ENCODE measurements at places on chromosomes 4 and X.

DNA sequence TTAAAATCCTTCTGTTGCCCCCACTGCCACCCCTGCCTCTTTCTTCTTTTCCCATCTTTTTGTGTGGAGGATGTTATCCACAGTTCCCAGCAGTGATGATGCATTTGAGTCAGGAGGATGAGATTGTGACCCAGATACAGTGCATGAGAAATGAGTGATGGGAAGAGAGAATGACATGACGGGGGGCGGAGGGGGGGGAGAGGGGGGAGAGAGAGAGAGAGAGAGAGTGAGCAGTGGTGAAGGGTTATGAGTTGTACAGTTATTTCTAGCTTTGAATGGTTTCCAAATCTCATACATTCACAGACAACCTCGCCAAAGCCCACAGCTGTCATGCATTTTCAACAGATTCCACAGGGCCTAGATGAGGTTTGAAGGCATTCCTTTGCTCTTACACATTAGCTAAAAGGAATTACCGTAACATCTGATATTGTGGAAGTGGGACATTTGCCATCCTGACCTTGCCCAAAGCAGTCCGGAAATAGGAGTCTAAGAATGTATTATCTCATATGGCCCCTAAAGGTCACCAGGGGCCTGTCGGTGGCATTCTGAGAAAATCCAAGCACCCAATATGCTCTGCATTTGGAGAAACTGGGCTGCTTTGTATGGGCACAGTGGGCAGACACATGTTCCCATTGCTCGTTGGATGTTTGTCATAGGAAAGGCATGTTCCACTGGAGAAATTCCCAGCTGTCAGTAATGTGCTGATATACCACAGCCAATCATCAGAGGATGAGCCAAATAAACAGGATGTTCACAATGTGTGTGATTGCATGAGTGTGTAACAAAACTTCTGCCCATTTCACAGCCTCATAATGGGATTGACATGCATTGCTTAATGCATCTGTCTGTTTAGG lies 435.8 kb downstream of the SPRY1 start:
- peak; percentile 98 for DNase-seq

GRCh38 chr4:37982736-37983135 lies 22.5 kb downstream of the PTTG2 start:
- no peak for DNase-seq

DNA sequence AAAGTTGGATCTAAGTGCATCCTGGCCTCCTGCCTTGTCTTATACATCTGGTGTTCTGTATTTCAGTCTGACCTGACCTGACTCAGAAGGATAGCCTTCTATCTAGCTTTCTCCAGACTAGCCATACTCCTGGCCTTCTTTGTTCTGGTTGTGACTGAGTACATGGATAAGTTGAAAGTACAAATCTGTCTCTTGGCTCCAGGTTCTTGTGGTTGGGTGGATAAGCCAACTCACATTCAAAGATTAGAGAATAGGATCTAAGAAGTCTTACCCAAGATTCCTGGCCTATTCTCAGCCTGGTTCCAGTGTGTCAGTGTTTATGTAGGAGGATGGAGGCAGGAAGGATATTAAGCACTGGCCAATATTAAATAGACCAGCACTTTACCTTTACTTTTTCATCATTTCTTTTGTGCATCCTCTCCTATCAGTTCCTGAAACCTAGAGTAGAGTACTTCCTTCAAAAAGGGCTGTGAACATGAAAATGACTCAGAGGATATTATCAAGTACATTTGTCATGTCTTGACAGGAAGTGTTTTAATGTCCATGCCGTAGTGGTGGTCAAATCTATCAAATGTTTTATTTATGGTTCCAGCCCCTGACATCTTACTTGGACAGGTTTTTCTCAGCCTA lies 123.5 kb downstream of the IL15 start:
- DNase-seq, result no peak

- no peak for DNase-seq
Observed at GRCh38 chr4:174316546-174316945, 32.8 kb downstream of the CEP44 start.

GRCh38 chrX:31670245-31670644 lies 598.4 kb upstream of the FTHL17 start:
- DNase-seq, result no peak

DNA sequence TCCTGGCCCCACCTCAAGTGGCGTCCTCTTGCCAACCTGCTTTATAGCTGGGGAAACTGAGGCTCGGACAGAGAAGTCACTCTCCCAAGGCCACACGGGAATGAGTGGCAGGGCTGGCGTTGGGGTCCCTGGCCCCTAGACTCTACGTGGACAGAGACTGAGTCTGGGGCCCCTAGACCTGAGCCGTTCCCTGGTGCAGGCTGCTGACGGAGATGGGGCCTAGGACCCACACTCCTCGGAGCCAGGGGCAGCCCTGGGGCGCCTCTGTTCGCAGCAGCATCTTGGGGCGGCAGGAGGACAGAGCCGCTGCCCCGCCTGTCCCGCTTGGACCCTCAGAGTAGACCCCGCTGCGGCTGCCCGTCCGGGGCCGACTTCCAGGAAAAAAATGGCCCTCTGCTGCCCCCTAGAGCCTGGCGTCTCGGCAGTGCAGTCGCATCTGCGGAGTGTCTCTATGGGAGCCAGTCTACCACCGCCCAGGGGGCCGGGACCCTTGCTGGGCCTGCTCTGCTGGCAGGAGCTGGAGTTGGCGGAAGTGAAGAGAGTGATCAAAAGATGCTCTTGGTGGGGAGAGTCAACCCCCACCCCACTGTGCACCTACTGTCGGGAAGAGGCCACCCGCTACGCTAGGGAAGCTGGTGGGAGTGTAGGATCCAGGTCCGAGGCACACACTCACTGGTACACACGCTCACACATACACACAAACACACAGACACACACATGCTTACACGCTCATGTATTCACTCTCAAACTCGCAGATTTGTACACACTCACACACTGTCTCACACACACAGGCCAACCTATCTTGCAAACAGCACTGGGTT lies 220.1 kb downstream of the AFAP1 start:
- no peak for DNase-seq

DNA sequence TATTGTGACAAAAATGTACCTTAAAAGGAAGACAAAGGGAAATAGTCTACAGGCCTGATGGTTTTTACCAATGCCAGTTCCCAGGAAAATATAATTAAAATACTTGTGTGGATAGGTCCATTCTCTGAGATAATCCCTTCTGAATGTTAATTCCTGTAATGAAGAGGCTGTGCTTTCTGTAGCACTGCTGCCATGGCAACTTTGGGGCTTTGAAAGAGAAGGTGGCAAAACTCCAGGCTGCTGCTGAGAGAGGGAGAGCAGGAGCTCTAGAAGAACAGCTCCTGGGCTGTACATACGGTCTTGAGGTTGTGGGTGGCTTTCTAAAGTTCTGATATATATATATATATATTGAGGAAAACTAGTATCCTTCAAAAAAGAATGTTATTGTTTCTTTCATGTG lies 125.4 kb downstream of the PDLIM5 start:
- DNase-seq, result peak; percentile 78

GRCh38 chr4:141543706-141544105 lies 92.7 kb upstream of the IL15 start:
- no peak for DNase-seq

DNA sequence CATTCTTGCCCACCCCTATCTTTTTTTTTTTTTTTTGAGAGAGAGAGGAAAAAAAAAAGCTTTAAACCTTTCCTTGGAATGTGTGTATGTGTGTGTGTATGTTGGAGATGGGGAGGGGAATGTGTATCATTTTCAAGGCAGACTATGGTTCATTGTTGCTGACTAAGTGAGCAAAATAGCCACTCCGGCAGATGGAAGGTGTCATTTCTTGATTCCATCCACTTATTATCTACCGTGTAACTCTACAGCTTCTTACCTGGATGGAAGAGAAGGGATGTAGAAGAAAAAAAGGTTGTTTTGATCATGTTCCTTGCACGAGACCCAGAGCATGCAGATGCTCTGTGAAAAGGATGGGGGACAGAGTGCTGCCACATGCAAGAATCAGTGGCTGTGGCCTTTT lies 5.9 kb upstream of the GK2 start:
- no peak for DNase-seq

GRCh38 chr4:110306303-110306702 lies 107.9 kb upstream of the ELOVL6 start:
- peak; percentile 23 for DNase-seq

DNA sequence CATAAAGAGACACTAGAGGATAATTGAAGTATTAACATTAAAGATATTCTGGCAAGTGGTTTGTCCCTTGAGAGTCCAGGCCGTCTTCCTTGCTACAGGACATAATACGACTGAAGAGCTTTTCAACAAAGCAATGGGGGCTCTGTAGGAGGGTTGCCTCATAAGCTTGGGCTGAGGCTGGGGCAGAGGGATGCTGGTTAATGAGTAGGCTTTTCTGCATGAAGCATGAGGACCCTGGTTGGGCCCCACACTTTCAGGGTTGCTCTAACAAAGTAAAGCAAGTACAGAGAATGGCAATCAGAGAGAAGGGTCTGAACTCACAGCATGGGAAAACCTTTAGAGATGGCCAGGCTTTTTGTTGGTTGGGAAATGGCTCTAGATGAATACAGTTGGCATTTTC lies 281.3 kb downstream of the IDS start:
- no peak for DNase-seq

GRCh38 chr4:92968556-92968955 lies 664.8 kb downstream of the GRID2 start:
- DNase-seq, result no peak

DNA sequence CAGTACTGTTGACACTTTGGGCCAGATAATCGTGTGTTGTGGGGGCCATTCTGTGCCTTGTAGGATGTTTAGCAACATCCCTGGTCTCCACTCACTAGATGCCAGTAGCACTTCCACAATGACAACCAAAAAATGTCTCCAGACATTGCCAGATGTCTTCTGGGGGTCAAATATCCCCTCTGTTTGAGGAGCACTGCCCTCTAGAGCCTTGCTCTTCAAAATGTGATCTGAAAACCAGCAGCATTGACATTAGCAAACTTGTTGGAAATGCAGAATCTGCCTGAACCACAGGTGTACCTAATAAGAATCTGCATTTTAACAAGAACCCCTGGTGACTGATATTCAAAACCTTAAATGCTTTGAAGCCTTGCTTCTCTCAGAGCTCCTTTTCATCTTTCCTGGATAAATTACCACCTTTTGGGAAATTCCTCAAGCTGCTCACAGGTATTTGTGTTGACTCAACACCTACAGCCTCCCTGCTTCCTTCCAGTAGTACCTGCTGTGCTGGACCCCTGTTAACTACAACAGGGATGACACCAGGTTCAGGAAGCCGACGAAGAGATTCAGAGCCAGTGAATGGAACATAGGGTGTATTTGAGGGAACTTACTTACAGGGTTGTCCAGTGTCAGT lies 459.0 kb upstream of the NR3C2 start:
- no peak for DNase-seq

- no peak for DNase-seq
Observed at GRCh38 chr4:17008834-17009345, 110.4 kb upstream of the LDB2 start.

DNA sequence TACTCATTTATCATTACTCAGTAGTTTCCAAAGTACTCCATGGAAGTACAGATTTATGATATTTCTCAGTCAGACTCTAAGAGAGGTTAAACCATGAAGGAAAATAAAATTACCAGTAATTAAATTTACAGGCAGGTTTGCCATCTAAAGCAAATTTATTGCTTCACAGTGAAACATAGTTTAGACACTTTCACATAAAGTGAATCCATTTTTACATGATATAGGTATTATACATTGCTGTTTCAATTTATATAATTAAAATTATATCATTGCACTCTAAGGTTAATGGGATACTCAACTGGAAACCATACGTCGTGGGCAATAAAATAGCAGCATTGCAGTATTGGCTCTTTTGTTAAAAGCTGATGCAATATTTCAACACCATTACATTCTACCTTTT lies 202.8 kb downstream of the SLIT2 start:
- no peak for DNase-seq

Data from stromal cell of bone marrow (primary cell).